Activated T-helper 1 cell treated with anti-CD3 and anti-CD28 coated beads, Interleukin-12 subunit alpha, Interleukin-12 subunit beta, Interleukin-2, Interleukin-4 antibody, amounts not matched to agents 30 ng/mL and 10 ng/mL and 1 ng/mL, durations not matched to agents 14 hours and 24 hours and 36 hours (primary cell): ENCODE measurements at places on chromosomes 12 and 14. TPM values are rescaled to one million over a fixed set of nuclear protein-coding genes. Genes with fewer than 3 reads are reported as not detected.
A peak's percentile ranks its signal among the peaks of the same experiment; 100 is the strongest.

The ITGB7 gene
- total RNA-seq = 258 and 266 TPM in 2 replicates

The AEBP2 gene
- total RNA-seq = 53.9 and 58.1 TPM in 2 replicates

The NOC4L gene
- 49.5 and 51.3 TPM in 2 replicates for total RNA-seq

The C1S gene
- total RNA-seq = 1.6 and 2.4 TPM in 2 replicates

The TBX5 gene
- total RNA-seq = not detected in 2 replicates

The HOXC4 gene
- not detected in 2 replicates for total RNA-seq

The A2ML1 gene
- total RNA-seq = not detected in 2 replicates

The LRP1-AS gene
- not detected in 2 replicates for total RNA-seq

The PMCH gene
- 3.1 and 4.3 TPM in 2 replicates for total RNA-seq

The C12orf54 gene
- not detected in 2 replicates for total RNA-seq

The FAM161B gene
- total RNA-seq = 0.76 and 0.83 TPM in 2 replicates

The LBHD2 gene
- total RNA-seq = not detected in 2 replicates

The INHBE gene
- 0.22 and 0.41 TPM in 2 replicates for total RNA-seq

The PLCZ1 gene
- not detected in 2 replicates for total RNA-seq

GRCh38 chr14:61713724-61714437 is 18.6 kb downstream of the HIF1A start:
- DNase-seq = no peak

DNA sequence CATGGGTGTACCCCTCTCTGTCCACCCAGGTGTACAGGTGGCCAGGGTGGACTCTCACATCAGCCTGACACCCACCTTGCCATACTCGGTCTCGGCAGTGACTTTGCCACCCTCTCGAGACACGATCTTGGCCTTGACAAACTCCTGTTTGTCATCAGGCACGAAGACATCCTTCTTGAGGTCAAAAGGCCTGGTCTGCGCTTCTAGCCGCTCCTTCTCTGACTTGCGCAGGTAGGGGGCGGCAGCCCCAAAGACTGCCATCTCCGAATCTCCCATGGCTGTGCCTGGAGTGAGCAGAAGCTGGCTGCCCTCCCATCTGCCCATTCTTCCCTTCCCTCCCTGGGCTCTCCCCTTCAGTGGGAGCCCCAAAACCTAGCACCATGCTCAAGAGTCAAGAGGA is 2.0 kb downstream of the MYH7 start:
- DNase-seq = no peak

GRCh38 chr12:1635301-1636095 is 6.5 kb downstream of the WNT5B start:
- no peak for DNase-seq

- DNase-seq = no peak
Observed at GRCh38 chr12:89936631-89937030, 228.0 kb upstream of the ATP2B1 start.

DNA sequence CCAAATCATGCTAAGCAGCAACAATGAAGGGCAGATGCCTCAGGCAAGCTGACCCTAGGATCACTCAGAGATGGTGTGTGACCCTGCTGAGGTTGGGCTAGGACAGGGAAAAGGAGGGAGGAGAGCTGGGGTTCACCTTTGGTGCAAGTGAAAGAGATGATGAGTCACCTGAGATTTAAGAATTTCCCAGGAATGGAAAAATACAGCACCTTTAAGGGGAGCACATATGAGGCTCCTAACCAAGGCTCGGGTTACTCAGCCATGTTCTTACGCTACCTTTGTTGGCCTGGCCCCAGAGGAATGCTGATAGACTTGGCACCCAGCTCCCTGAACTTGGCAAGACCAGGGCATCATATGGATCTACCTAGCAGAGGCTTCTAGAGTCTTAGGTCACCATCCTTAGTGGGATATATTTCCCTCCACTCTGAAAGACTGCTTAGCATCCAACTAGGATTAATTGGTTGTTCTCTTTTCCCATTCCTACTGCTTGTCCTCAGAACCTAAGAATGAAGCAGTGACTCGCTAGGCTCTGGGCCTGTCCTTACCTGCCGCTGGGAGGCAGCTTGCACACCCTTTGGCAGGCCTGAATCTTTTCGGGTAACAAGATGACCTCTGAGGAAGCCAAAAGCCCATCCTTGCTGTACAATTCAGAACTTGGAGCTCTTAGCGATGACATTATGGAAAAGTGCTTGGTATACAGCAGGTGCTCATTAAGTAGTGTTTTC is 4.0 kb upstream of the NAA25 start:
- DNase-seq = no peak

DNA sequence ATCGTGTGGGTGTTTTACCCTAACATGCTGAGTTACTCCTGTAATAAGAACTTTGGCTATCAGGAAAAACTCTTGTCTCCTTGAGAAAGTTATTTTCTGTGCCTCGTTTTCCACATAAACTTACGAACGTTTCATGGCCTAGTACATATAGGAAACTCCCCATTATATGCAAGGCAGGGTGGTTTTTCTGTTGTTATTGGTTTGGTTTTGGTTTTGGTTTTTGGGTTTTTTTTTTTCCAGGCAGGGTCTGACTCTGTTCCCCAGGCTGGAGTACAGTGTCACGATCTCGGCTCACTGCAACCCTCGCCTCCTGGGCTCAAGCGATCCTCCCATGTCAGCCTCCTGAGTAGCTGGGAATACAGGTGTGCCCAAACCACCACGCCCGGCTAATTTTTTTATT is 5.5 kb downstream of the OR6C3 start:
- DNase-seq = no peak

DNA sequence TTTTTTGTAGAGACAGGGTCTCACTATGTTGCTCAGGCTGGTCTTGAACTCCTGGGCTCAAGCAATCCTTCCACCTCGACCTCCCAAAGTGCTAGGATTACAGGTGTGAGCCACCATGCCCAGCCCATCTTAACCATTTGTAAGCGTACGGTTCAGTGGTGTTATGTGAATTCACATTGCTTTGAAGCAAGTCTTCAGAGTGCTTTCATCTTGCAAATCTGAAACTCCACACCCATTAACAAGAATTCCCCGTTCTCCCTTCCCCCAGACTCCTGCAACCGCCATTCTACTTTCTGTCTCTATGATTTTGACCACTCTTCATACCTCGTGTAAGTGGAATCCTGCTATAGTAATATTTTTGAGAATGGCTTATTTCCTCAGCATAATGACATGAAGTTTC is 24.9 kb upstream of the BICDL1 start:
- no peak for DNase-seq

- DNase-seq = no peak
Observed at GRCh38 chr14:59529189-59529588, 44.9 kb downstream of the JKAMP start.

GRCh38 chr12:80412343-80412953 is 31.6 kb upstream of the PTPRQ start:
- no peak for DNase-seq

DNA sequence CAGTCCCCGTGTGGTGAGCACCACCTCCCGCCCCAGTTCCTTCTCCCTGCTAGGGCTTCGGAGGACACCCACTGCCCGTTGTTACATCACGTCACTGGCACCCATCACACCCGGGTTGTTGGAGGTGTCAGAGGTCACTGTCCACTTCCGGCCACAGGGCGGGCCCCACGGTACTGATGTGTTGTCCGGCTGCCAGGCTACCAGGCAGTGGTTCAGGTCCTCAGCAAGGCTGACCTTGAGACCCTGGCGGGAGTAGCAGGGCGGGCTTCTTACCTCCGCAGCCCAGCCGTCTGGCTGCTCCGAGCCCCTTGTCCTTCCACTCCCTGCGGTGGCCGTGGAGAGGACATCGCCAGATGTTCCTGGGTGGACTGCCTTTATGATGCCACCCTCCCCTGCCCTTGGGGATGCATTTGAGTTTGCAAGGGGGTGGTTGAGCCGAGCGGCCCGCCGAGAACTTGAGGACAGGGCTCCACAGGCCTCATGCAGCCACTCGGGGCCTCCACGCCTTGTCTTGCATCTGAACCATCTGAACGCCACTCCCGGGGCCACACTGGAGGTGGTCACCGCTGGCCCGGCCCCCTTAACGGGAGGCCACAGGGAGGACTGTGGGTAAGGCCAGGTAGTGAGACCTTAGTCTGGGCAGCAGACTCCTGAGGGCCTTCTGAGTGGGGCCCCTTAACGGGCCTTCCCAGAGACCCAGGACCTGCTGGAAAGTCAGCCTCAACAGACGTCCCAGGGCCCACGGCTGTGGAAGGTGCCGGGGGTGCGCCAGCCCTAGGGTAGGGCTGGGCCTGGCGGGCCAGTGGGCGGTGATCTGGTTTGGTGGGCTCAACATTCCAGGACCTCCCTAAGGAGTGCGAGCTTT is 27.1 kb upstream of the PLD4 start:
- DNase-seq = no peak

DNA sequence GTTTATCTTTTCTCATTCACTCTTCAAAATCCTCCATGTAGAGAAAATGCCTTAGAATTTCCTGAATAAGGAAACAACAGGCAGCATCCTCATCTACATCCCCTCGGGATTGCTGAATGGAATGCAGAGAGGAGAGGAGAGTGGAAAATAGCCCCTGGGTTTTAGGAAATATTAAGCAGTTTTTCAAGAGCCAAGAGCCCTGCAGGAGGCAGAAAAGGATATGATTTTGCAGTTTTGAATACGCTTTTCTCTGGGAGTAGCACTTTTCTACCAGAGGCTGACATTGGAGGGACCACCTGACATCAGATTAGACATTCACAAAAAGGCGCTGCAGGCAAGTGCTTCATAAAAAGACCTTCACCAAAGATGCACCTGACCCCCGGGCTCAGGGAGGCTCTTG is 362.2 kb upstream of the SFSWAP start:
- no peak for DNase-seq

- no peak for DNase-seq
Observed at GRCh38 chr14:40955131-40955505, 651.6 kb upstream of the LRFN5 start.

DNA sequence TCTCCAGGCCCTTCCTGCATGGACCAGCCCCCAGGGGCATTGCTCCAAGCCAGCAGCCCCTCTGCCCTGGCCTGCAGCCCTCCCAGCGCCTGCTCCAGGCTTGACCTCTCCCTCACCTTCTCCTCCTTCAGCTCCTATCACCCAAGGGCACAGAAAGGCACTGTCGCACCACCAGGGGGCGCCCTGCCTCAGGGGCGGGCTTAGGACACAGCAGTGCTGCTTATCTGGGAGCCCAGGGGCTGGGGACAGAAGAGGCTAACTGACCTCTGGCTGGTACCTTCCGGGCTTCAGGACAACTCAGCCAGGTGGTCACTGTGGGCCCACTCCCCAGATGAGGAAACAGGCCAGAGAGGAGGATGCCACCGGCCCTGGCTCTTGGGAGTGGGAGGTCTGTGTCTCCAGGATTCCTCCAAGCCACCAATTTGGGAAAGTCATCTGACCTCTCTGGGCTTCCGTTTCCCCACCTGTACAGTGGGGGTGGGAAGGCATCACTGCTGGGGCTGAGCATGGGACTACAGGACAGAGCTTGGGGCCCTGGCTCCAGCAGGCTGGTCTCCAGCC is 25.3 kb upstream of the GPR132 start:
- peak; percentile 80 for DNase-seq

DNA sequence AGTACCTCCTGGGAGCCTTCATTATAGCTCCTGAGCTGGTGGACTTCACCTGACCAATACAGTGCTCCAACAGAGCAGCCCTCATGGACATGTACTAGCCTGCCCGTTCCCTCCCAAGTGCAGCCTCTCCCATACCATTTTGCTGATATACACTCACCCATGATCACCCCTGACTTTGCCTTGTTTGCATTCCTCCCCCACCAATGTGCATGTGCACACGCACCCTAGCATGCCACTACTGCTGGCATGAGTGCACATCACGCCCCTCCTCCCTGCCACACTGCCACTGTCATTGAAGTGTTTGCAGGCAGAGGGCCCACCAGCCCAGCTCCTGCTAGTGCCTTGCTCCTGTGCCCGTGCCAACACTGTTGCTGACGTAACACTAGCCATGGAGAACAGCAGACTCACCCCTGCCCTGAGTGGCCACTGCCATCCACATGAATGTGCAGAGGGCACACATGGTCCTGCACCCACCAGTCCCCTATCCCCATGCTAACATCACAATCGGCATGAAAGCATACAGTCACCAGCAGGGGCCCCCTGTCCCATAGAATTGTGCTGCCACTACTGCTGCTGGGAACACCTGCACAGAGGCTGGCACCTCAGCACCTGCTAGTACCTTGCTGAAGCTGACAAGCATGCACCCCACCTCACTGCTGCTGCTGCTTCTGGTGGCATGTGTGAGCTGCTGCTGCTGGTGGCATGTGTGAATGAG is 110.3 kb downstream of the SINHCAF start:
- no peak for DNase-seq

GRCh38 chr12:68773582-68773981 is 27.6 kb downstream of the SLC35E3 start:
- DNase-seq = no peak

- DNase-seq = no peak
Observed at GRCh38 chr14:81946834-81947798, 413.5 kb upstream of the SEL1L start.

GRCh38 chr12:5748027-5748426 is 197.0 kb downstream of the ANO2 start:
- no peak for DNase-seq

DNA sequence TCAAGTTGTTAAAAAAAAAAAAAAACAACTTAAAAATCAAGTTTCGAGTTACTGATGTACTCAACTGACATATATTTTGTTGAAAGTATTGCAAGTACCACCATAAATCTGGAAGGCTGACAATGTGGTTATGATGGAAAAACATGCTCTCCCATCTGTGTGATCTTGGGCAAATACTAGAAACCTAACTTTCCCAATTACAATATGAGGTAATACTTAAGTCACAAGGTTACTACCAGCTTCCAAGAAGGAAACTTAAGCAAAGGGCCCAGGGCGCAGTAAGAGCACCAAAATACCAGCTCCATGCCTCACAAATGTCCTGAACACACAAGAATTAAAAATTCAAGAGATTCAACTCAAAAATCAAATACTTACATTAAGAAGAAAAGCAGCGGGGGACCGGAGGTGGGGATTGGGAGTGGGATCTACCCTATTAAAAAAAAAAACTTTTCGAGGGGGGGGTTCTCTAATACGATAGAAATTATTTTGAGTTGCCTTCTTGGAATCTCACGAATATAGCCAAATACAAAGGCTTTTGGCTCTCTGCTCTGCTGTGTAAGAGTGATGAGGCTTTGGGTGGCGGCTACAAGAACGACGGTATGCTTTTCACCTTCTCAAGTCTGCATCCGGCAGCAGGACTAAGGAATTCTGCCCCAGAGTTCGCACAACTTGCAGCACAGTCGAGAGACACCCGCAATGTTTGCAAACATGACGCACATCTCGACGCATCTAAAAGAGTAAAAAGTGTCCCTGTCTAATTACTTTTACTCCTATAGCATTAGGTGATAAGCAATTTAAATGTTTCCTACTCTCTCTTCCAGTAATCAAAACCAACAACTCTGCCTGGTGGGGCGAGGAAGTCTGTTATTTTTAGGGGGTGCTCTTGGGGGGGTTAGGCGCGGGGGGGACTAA is 1.1 kb downstream of the SAV1 start:
- peak; percentile 5 for DNase-seq
